ENCODE measurements at places on chromosomes 12 and 14.

- no peak for DNase-seq
Measured at GRCh38 chr14:34980337-34980900, 2.4 kb upstream of the SRP54 start.

DNA sequence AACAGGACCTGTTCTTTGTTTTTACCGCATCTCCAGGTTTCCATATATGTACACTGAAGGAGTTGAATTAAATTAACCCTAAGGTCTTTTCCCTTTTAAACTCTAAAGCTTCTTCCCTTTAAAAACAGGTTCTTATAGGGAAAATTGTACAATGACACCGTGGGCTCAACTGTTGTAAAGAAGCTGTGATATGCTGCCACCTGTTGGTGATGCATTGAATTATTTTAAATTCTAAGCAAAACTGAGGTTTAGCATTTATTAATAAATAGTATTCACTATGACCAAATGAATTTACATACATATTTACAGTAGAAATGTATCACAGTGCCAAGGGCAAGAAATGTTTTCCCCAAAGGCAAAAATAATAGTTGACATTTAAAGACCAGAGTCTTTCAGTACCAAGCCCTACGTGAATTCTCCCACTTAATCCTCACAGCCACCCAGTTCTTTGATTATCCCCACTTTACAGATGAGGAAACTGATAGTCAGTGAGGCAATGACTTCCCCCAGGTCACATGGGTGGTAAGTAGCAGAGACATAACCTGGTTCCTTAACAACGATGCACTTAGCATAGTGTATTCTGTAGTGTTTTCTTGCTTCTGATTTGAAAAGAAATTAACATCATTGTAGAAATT is 35.7 kb upstream of the TMEM263 start:
- no peak for DNase-seq

DNA sequence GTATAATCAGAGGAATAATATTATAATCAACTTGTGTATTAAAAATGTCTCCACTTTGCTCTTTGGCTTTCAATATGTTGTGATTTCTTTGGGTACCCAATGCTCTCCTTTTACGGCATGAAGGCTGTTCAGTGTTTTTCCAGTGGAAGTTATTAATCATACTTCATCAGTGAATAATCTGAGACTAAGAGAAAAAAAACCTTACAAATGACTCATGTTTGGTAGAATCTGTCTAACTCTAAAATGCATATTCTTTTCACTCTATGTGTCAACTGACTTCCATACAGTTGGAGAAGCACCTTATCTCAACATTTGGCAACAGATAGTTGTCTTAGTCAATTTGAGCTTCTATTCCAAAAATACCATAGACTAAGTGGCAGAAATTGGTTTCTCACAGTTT is 82.2 kb downstream of the PTPRO start:
- DNase-seq: no peak

- DNase-seq: no peak
Measured at GRCh38 chr14:46573498-46573897, 78.1 kb downstream of the RPL10L start.

Measured in stimulated activated CD4-positive, alpha-beta T cell treated with anti-CD3 and anti-CD28 coated beads, Interleukin-4, amount 100 ng/mL, for 48 hours (primary cell).